Cerebellar cortex (tissue), 1 donor: ENCODE measurements at places on chromosomes 3 and 15.
A peak's percentile ranks its signal among the peaks of the same experiment; 100 is the strongest.

GRCh38 chr15:95932676-95933075 lies 397.8 kb upstream of the NR2F2 start:
- DNase-seq, result no peak

- DNase-seq, result peak; percentile 92
Observed at GRCh38 chr15:45181491-45182285, 6.1 kb downstream of the SHF start.

DNA sequence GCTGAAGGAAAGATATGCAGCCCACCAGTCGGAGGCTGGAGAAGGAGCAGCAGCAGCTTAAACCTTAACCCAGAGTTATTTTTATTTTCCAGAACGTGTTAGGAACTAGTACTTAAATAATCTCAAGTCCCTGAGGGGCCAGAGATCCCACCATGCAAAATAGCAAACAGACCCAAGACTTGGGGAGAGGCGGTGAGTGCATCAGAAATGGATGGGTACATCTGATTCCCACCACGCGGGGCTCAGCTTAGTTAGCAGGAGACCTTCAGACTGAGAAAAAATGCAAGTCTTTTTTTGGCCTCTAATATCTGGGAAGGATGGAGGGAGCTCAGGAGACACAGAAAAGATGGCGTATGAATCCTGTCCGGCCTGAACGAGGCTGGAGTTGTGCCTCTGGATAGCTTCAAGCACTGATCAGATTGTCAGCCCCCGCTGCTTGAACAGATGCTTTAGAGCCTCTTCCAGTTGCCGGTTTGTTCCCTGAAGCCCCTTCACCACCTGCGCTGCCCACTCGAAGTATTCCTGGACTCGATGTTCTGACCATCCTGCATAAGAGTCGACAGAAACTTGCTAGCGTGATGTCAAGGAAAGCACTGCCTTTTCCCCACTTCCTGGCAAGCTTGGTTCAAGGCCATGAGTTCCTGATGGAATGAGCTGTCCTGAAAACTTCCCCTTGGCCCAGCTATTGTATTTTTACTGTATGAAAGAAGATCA lies 1.3 kb downstream of the HDDC3 start:
- DNase-seq, result peak; percentile 35

- DNase-seq, result peak; percentile 86
Observed at GRCh38 chr15:53978253-53978906, at the start of gene UNC13C. Gene UNC13C (plus strand): TSS chr15:53978441. CDS start chr15:54012904, 34,463 bp downstream.

- DNase-seq, result no peak
Observed at GRCh38 chr3:155619118-155619915, 125.6 kb downstream of the PLCH1 start.

GRCh38 chr3:120908030-120908794 lies at the start of gene STXBP5L:
Gene STXBP5L (plus strand): TSS chr3:120908205. CDS start chr3:120909579, 1,374 bp downstream.
- DNase-seq, result peak; percentile 96

DNA sequence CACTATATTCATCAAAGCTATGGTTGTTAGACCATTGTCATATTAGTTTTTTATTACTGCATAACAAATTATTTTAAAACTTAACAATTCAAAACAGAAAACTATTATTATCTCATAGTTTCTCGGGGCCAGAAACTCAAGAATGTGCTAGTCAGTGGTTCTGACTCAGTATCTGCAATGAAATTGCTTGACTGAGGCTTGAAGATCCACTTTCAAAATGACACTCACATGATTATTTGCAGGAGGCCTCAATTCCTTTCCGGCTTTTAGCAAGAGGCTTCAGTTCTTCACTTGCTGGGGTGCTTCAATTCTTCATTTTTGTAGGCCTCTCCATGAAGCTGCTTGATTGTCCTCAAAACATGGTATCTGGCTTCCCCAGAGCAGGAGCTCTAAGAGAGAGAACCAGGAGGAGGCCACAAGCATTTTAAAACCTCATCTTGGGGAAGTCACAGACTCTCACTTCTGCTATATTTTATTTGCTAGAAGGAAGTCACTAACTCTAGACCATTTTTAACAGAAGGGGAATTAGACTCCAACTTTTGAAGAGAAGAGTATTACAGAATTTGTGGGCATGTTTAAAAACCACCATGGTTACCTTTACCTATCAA lies 383.7 kb downstream of the MFSD1 start:
- no peak for DNase-seq

DNA sequence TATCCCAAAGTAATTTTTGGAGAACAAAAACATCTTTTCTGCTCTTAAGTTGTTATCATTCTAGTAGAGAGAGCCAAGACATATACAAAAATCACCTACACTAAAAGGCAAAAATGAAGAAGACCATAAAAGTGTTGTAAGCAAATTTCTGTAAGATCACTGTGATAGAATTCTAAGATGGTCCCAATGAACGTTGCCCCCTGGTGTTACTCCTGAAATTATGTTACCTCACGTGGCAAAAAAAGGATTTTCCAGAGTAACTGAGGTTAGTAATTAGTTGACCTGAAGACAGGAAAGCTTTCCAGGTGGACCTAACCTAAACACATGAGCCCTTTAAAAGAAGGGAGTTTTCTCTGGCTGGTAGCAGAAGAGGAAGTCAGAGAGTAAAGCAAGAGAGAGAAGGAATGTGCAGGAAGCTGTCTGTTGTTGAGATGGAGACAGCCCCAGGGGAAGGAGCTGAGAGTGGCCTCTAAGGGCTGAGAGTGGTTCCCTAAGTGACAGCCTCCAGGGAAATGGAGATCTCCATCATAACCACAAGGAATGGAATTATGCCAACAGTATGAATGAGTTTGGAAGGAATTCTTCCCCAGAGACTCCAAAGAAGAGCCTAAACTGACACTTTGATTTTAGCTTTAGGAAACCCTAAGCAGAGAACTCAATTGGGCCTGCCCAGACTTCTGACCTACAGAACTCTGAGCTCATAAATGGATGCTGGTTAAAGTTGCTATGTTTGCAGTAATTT lies 205.9 kb downstream of the CD47 start:
- no peak for DNase-seq

GRCh38 chr3:175129126-175129525 lies 270.0 kb downstream of the NAALADL2 start:
- DNase-seq, result no peak

- DNase-seq, result no peak
Observed at GRCh38 chr15:69377216-69377970, 36.8 kb upstream of the KIF23 start.

- DNase-seq, result no peak
Observed at GRCh38 chr3:70556056-70556455, 243.6 kb upstream of the MDFIC2 start.
